ENCODE measurements at places on chromosomes 1 and 21. TPM values are rescaled to one million over a fixed set of nuclear protein-coding genes. Genes with fewer than 3 reads are reported as not detected.

Gene NUDC
- 112 TPM for polyA plus RNA-seq

Gene ACTA1
- 1.2 TPM for polyA plus RNA-seq

Gene OR2L5
- polyA plus RNA-seq: not detected

Gene DPM3
- 237 TPM for polyA plus RNA-seq

Gene TMOD4
- polyA plus RNA-seq: 0.65 TPM

Gene GPX7
- polyA plus RNA-seq: 14.3 TPM

Gene KRTAP7-1
- not detected for polyA plus RNA-seq

Gene PLEKHN1
- polyA plus RNA-seq: not detected

Gene TMEM79
- 3.9 TPM for polyA plus RNA-seq

Gene NDC1
- polyA plus RNA-seq: 5.6 TPM

Gene FAM177B
- polyA plus RNA-seq: not detected

Gene KCNJ15
- 102 TPM for polyA plus RNA-seq

Gene FCRL2
- not detected for polyA plus RNA-seq

Gene SMPDL3B
- 5.9 TPM for polyA plus RNA-seq

Gene WNT2B
- polyA plus RNA-seq: 0.75 TPM

Gene SLC16A4
- 51.8 TPM for polyA plus RNA-seq

Gene EPS15
- polyA plus RNA-seq: 17.5 TPM

Gene CAMSAP2
- 7.5 TPM for polyA plus RNA-seq

Gene LCE3E
- not detected for polyA plus RNA-seq

Gene G0S2
- 103 TPM for polyA plus RNA-seq

Gene CRNN
- polyA plus RNA-seq: not detected

Gene OR2L3
- not detected for polyA plus RNA-seq

Gene DYNLT4
- not detected for polyA plus RNA-seq

Gene DOP1B
- 1.2 TPM for polyA plus RNA-seq

Gene OR6N1
- not detected for polyA plus RNA-seq

Gene YARS1
- 24.8 TPM for polyA plus RNA-seq

Gene URB2
- polyA plus RNA-seq: 1.4 TPM

Gene ODR4
- polyA plus RNA-seq: 11.3 TPM

Gene OR2AK2
- not detected for polyA plus RNA-seq

Gene ARHGAP30
- polyA plus RNA-seq: 1.2 TPM

Gene GOLT1A
- 47.7 TPM for polyA plus RNA-seq

Gene CHI3L1
- 96.6 TPM for polyA plus RNA-seq

Gene INTS11
- polyA plus RNA-seq: 73.6 TPM

Gene OR2L13
- polyA plus RNA-seq: not detected

Gene TRABD2B
- polyA plus RNA-seq: 19.8 TPM

Gene RNU1-1
- polyA plus RNA-seq: 26.8 TPM

Gene CD244
- 0.15 TPM for polyA plus RNA-seq

Gene ADAMTSL4
- 6.9 TPM for polyA plus RNA-seq

Gene ARID4B
- polyA plus RNA-seq: 6.6 TPM

Gene LCE2A
- not detected for polyA plus RNA-seq

Gene NBPF1
- polyA plus RNA-seq: 8.0 TPM

Gene TFF2
- not detected for polyA plus RNA-seq

Gene DENND2D
- 45.3 TPM for polyA plus RNA-seq

All from kidney (tissue), 22 donors.